Hematopoietic multipotent progenitor cell treated with erythropoietin and hydrocortisone succinate and interleukin-3 and kit ligand, for 15 days (in vitro differentiated cells): ENCODE measurements at places on chromosomes 7 and 10.

DNA sequence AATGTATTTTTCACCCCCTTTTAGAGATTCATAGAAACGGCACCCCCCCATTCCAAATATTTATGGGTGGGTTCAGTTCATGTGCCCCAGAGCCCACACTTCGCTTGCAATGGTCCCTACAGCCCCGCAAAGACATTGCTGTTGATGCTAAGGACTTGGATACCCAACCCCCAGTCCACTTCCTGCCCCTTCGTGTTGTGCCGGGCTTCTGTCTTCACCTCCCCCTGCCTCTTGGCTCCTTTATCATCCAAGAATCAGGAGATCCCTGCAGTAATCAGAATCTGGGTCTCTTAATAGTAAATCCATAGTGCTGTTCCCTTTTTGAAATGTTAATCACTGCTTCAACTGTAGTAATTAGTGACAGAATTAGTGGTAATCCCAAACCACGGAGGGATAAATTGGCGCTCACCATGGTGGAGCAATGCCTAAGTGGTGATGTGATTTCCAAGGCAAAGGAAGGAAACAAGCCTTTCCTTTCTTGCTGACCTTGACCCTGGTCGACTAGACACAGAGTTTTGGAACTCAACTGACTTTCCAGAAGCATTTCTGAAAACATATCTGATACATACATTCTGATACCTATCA, 67.7 kb downstream of the HK1 start:
- no peak for DNase-seq

GRCh38 chr10:32347363-32348022, 535 bp upstream of the EPC1 start:
- peak; percentile 43 for DNase-seq

DNA sequence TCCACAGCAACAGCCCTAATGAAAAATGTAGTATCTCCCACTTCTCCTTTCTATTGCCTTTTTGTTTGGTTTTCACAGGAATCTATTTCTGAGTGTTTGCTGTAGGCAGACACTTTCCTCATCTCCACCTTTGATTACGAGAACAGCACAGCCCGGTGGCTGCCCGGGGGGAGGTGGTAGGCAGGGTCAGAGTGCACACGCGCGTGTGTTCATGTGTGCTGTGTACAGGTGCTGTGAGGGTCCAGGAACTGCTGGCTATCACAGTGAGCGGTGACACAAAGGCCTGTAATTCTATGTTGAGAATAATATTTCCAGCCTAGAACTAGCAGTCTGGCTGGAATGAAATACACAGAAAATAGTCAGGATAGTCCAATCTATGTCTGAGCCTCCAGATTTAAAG, 212.8 kb downstream of the ADARB2 start:
- no peak for DNase-seq

DNA sequence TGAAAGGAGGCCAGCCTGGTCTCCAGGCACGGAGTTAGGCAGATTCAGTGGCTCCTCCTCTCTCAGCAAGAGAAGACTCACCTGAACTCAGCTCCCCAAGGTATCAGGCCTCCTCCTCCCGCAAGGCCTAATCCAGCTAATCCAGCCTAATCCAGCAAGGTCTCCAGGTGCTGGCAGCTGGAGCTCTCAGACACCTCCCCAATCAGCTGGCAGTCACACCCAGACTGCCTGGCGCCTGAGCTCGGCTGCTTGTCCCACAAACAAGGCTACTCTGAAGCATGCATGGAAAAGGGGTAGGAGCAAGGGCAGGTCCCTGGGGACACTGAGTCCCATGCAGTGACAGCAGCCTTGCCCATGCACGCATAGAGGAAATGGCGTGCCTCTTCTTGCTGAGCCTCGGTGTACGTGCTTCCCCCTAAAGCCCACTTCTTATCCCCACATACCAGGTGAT, 3.3 kb upstream of the OPN4 start:
- DNase-seq: no peak

DNA sequence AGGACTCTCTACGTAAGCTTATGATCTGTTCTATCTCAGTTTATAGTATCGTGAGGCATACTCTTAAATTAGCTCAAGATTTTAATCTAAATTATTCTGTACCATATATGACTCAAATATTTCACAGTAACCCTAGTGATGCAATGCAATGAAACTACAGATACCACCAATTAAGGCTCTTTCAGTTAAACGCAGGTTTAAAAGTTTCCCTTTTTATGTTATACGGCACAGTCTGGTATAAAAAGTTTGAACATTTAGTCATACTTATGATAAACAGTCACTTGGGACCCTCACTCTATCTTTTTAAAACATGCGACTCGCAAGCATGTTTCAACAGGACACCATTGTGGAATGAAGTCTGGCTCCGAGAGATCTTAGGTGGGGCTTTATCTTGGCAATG, 107.2 kb downstream of the CDK6 start:
- DNase-seq: no peak

DNA sequence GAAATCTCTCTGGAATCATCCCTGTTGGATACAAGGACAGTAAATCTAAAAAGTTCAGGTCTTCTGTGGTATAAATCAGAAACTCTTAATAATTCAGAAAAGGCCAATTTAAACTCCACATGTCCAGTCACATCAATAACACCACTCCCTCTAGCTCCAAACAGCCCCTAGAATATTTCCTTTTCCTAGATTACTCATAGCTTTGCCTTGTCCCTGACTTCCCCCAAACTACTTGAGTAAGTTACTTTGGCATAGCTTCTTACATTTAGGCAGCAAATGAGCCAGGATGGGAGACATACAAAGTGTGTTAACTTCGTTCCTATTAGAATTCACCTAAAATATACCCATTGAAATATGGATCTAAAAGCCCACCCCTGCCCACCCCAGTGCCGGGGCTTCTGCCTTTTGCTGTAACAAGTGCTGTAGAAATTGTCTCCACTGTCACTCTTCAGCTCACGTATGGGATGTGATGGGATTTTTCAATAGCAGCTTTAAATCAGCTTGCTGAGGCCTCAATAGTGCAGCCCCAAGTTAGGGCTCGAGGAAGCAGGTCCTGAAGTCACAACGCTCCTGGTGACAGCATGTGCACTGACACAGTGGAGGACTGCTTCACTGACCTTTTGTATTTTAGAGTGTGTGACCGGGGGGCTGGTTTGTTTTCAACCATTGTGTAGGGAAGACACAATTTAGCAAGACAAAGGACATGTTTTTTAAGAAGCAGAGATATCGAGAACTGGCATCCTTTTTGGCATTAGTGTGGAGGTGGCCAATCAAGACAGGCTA, 218.2 kb upstream of the KMT2E start:
- DNase-seq: no peak

GRCh38 chr7:42045961-42046360, 191.0 kb downstream of the GLI3 start:
- DNase-seq: no peak

DNA sequence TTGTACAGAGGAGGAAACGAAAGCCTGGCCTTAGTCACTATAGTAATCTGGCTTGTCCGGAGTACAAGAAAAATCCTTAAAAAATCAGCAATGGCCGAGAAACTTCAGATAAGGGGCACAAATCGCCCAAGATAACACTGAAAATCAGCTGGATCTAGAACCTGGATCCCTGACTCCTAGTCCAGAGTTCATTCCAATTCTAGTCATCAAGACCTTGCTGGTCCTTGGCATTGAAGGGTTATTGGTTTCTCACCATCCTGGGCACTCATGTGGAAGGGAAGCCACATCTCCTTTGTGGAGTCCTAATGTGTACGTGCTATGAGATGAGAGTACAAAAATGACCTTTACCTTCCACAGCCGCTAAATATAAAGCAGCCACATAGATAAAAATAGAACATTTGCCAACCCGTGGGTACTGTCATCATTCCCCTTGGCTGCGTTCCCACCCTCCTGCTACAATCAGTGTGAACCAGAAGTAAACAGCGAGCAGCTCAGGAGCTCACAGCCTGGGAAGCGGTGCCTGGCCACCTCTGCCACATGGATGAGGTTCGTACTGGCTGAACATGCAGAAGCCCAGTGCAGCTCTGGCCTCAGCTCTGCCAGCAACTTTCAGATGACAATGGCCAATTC, 116.0 kb upstream of the PDLIM1 start:
- peak; percentile 81 for DNase-seq

- DNase-seq: no peak
These were observed 55.2 kb upstream of the TNRC18 start for GRCh38 chr7:5478568-5479430.

DNA sequence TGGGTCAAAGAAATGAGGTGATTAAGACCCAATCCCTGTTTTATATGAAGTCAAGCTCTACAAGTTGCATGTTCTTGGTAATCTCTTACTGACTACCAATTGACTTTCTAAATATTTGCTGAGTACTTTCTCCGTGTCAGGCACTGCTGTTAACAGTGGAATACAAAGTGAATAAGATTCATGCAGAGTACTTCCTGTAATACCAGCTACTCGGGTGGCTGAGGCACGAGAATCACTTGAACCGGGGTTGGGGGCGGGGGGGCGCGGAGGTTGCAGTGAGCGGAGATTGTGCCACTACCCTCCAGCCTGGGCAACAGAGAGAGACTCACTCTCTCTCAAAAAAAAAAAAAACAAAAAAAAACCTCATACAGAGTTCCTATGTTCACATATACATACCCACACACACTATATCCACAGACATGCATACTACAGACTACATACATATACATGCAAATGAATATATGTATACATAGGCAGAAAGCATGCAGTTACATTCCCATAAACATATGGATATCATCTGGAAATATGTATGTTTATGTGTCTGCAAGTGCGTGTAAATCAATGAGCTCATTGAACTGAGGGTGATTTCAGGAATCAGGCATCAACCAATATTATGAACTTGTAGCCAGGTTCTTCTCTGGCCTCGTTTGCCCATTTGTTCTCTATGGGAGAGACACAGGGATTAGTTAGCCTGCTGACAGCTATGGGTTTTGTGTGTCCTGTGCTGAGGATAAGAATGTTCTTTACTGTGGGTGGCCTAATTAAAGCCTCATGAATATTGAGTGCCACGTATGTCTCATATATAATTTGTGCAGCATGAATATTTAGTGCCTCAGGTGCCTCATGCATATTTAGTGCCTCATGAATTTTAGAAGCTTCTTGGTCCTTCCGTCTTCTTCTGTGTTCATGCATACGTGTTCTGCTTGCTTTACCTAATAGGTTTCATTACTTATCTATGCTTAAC, 73.9 kb downstream of the BICC1 start:
- no peak for DNase-seq

DNA sequence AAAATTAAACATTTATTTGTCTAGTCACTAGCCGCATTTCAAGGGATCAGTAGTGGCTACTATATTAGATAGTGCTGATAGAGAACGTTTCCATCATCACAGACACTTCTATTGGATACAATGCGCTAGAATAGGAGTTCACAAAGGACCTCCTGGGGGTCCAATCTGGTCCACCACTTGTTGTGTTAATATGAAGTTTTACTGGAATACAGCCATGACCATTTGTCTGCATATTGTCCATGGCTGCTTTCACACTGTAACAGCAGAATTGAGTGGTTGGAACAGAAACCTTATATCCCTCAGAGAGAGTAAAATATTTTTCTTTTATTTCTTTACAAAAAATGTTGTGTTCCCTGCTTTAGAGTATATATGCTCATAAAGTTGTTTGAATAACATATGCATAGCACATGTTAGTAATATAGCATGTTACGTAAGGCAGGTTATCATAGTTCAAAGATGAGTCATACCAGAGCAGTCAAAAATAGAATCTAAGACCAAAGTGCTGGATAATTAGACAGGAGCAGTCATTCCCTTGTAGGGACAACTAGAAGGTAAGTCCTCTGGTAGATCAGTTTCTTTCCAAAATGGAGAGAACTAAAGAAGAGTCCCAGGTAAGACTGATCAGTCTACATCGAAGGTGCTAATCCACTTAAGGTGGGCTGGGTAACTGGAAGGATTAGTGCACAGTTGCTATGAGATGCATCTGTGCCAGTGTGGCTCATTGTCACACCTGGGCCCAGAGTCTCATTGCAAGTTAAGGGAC, 14.9 kb downstream of the BZW2 start:
- peak; percentile 62 for DNase-seq
